Kidney epithelial cell (primary cell): ENCODE measurements at places on chromosomes 11 and 22. TPM values are rescaled to one million over a fixed set of nuclear protein-coding genes. Genes with fewer than 3 reads are reported as not detected.

Gene LRP5
- 31.2 and 31.6 TPM in 2 replicates for total RNA-seq

Gene MYOD1
- total RNA-seq = not detected in 2 replicates

Gene GNAZ
- total RNA-seq = 8.0 and 9.2 TPM in 2 replicates

Gene EIF3D
- 551 and 619 TPM in 2 replicates for total RNA-seq

Gene RPS19BP1
- 121 and 135 TPM in 2 replicates for total RNA-seq

Gene ZC3H12C
- total RNA-seq = 10.2 and 13.5 TPM in 2 replicates

Gene UPK3A
- not detected in 2 replicates for total RNA-seq
